ENCODE measurements at places on chromosomes 7 and 10. TPM values are rescaled to one million over a fixed set of nuclear protein-coding genes. Genes with fewer than 3 reads are reported as not detected.

GRCh38 chr10:21315645-21316220, 209.7 kb downstream of the SKIDA1 start:
- H3K36me3 ChIP-seq, result no peaks in the 10 kb centered on the region
- peak overlapping the region; percentile 8 for H3K27ac ChIP-seq
- peak overlapping the region; percentile 12 for H3K4me3 ChIP-seq
- H3K4me1 ChIP-seq, result peaks cover 26% of the 10 kb centered on the region
- no peaks in the 10 kb centered on the region for H3K27me3 ChIP-seq

TDRD1 gene
- 0.03 TPM for polyA plus RNA-seq

DNA sequence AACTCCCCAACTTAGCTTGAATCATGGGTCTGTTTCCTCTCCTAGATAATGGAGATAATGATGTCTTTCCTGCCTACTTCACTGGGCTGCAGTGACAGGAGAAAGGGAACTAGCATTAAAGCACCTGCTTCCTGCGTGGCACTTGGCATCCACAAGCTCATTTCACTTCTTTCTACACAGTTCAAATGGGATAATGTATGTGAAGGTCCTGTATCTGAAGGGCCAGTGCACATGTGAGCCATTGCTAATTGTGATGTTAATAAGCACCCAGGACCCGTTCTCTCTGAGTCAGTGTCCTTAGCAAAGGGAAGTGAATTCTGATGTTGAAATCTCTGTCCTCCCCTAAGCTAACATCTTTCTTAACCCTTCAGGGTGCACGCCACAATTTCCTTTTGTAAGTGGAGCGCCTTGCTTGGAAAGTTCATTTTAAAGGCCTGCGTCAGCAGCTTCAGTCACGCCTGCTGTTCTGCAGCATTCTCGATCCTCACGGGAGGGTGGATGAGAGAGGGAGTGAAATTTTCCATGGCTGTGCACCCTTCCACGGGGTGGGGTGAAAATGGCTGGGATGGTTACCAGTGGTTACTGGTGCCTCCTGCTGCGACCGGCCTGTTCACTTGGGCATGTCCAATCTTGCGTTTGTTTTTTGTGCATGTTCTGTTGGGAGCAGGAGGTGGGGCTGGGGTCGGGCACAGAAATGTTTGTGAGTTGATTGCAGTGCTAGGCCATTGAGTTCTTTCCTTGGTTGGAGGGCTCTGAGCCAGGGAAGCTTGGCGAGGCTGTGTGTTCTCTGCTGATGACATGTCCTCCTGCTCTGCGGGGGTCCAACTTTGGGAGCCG, 59.2 kb downstream of the HK1 start:
- H3K4me3 ChIP-seq, result no peak overlapping the region
- H3K36me3 ChIP-seq, result no peaks in the 10 kb centered on the region
- peak; percentile 39 for DNase-seq
- peaks cover 67% of the 10 kb centered on the region for H3K4me1 ChIP-seq
- no peak overlapping the region for H3K27ac ChIP-seq

PLEKHS1 gene
- 0.13 TPM for polyA plus RNA-seq

GBX1 gene
- not detected for polyA plus RNA-seq

DNA sequence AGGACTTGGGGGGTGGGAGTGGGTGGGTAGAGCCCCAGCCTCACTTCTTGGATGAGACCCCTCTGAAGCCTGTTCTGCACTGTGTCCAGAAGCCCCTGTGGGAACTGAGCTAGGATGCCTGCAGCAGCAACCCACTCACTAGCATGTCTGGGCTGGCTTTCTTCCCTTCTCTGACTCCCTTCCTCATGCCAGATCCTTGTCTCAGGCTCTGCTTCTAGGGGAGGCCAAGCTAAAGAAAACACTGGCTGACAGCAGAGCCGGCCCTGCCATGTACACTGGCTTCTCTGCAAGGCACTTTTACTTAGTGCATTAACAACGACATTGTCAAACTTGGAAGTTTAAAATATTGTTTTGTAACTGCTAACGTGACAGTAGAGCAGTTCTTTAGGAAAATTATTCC, 50.2 kb downstream of the ARHGAP22 start:
- no peak overlapping the region for H3K4me3 ChIP-seq
- H3K4me1 ChIP-seq, result no peaks in the 10 kb centered on the region
- no peak for DNase-seq
- H3K27ac ChIP-seq, result no peak overlapping the region

AMPH gene
- 0.91 TPM for polyA plus RNA-seq
